Stimulated activated CD8-positive, alpha-beta memory T cell treated with anti-CD3 and anti-CD28 coated beads, Interleukin-7, amount 100 ng/mL, for 24 hours (primary cell): ENCODE measurements at places on chromosomes 16 and 17.

GRCh38 chr17:67833946-67834631 lies 8.8 kb downstream of the BPTF start:
- DNase-seq = no peak

- no peak for DNase-seq
Measured at GRCh38 chr17:72125226-72125651, 4.4 kb downstream of the SOX9 start.

DNA sequence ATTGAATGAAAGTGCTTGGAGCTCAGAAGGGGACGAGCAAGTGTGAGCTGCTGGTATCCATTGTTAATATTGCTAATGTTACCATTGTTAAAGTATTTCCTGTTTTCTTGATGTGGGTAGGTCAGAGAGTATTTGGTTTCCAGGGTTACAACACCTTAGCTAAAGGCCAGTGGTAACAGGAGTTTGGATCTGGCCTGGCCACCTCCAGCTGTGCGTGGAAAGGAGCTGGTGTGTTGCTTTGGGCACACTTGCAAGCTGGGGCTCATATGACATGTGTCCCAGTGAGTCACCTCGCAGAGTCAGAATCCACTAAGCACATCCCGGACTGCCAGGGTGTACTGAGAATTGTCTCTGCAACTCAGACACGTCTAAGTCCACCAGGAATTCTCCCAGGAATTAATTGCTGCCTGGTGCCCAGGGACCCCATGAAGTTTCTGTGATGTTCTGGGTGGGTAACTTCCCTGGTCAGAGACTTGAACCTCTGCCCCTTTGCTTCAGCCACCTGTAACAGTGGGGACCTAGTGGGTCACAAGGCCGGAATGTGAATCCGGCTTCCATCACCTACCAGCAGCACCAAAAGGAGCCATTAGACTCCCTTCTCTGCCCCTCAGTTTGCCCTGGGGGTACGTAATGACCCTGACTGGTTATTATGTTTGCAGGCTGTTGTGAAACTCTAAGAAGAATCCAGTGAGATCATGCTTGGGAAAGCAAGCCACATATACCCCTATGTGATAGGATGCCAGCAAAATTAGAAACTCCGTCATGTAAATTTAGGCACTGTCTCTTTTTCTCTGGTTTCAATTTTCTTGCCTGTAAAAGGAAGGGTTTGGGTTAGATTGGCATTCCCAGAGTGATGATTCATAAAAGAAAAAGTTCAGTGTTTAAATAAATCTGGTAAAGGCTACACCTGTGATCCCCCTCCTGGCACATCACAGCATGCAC lies 12.8 kb downstream of the SLC6A2 start:
- no peak for DNase-seq

DNA sequence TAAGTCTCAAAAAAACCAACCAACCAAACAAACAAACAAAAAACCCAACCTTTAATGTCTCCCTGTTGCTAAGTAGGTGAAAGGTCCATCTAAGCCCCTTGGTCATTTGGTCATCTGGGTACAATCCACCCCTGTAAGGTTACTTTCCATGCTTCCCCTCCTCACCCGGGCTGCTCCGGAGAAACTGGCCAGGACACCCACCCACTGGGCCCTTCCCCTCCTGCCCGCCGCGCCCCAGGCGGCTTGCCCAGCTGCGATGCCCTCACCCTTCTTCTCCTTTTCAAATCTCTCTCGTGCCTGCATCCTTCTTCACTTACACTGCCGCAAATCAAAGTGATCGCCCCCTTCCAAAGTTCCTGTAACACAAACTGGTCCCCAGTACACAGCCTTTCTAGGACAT lies 2.0 kb downstream of the NTAN1 start:
- DNase-seq = no peak

GRCh38 chr16:21600031-21600773 lies 825 bp downstream of the METTL9 start:
- DNase-seq = no peak

GRCh38 chr17:38869526-38870258 lies at the start of gene LASP1:
LASP1 (plus strand) TSS chr17:38870058; CDS start chr17:38870190, 132 bp downstream.
- DNase-seq = peak; percentile 68

GRCh38 chr16:70508752-70509151 lies 14.6 kb downstream of the COG4 start:
- DNase-seq = no peak

GRCh38 chr17:47996201-47996600 lies 25.3 kb downstream of the CDK5RAP3 start:
- DNase-seq = no peak

DNA sequence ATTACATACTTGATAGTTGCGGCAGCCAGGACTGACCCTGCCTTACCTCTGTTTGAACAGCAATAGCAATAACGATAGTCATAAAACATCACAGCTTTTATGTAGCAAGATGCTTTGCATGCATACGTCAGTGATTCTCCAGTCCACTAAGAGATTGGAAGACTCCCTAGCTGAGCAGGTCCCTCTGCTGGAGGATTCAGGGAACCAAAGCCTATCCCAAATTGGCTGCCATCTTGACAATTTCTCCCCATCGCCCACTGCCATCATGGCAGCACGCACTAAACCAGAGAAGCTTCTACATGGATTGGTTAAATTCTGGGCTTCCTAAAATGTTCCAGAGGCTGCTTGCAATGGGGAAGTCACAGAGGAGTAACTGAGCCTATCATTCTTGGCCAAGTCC lies 360.6 kb upstream of the XYLT1 start:
- no peak for DNase-seq

DNA sequence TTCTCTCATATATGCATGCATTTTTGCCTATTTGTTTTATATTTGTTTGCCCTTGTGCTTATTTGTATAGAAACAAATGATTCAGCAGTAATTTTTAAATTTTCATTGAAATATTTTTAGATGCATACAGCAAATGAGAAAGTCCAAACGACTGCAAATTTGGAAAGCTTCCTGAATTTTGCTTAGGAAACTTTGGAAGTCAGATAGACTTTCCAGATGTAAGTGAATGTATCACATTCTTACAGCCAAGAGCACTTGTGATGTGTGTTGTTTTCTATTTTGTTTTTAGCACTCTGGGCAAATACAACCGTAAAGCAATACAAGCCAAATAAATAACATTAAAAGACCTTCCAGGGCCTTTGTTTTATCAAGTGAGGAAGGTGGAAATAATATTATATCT lies 680.8 kb upstream of the CDH8 start:
- no peak for DNase-seq

- no peak for DNase-seq
Measured at GRCh38 chr17:524406-524950, 171.9 kb upstream of the RPH3AL start.

DNA sequence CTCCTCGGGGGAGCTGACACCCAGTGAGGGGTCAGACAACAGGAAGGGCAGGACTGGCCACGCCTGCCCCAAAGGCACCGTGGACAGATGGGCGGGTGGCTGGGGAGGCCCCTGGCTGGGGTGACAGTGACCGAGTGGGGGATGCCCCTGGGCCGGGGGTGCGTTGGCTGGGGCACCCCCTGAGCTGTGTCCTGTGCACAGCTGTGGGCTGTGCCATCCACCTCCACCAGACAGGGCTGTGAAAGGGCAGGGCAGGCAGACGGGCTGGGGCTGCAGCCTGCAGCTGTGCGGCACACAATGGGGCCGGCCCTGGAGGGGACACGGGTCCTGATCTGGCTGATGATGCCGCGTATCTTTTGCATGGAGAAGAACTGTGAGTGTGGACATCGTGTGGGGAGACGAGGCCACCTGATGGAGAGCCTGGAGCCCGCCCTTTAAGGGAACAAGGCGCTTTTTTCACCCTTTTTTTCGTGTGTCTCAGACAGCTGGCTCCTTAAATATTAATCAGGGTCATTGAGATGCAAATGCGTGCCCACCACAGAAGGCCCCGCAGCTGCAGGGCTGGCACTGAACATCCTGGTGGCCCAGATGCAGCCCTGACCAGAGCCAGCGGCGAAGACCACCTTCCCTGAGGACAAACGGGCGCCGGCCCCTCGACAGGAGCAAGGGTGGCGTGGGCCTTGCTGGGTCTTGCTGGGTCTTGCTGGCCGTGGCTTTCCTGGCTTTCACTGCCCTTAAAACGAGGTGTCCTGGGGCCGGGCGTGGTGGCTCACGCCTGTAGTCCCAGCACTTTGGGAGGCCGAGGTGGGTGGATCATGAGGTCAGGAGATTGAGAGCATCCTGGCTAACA lies 42.4 kb upstream of the GNG13 start:
- no peak for DNase-seq

- peak; percentile 61 for DNase-seq
Measured at GRCh38 chr16:85420501-85421337, 192.4 kb upstream of the GSE1 start.

DNA sequence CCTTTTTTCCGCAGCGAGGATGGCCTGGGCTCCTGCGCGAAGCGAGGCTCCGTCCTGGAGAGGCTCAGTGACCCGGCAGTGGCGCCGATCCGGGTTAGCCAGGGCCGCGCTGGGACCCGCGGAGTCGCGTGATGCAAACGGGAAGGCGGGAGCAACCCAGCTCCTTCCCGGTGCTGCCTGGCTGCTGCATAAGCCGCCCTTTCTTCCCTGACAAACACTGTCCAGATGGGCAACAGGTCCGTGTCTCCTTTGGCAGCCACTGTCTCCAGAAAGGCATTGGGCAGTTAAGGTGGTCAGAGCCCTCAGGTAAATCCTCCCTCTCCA lies 21.8 kb upstream of the ZNHIT3 start:
- no peak for DNase-seq

- no peak for DNase-seq
Measured at GRCh38 chr16:20216591-20217217, 110.6 kb downstream of the GP2 start.

DNA sequence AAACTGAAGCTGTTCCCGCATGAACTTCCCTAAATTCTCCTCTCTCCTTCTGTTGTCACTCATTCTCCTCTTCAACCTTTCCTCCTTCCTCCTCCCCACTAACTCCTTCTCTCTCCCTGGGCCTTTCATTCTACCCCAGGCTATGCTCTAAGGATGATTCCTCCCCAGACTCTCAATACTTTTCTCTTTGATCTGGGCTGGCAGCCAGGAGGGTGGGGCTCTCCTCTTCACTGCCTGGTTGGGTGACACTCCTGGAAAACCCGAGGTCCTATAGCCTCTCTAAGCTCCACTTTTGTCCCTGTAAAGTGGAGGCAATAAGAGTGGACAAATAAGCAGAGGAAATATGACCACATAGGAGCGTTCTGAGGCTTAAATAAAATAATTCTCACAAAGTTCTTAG lies 46.2 kb downstream of the HSD17B2 start:
- no peak for DNase-seq

DNA sequence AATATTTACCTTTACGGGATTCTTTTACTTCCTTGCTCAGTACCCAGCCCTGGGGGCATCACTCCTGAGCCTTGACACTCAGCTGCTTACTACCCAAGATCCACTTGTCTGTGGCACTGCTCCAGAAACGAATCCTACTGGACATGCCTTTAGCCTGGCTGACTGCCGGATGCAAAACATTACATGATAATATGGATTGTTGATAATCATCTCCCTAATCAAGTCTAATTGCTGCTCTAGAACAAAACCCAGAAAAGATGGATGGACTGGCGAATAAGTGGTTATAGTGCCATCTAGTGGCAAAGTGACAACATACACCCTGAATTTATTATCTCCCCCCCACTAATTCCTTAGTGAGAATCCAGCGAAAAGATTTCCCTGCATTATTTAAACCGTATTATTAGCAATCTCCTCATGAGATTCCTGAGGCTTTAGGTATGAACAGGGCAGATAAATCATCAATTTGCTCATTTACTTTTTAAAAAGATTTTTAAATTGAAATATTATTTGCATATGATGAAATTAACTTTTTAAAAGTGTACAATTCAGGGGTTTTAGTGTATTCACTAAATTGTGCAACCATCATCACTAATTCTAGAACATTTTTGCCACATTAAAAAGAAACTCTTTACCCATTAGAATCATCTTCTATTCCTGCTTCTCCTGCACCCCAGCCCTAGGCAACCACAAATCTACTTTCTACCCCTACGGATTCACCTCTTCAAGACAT lies 61.6 kb downstream of the RGS9 start:
- DNase-seq = no peak

DNA sequence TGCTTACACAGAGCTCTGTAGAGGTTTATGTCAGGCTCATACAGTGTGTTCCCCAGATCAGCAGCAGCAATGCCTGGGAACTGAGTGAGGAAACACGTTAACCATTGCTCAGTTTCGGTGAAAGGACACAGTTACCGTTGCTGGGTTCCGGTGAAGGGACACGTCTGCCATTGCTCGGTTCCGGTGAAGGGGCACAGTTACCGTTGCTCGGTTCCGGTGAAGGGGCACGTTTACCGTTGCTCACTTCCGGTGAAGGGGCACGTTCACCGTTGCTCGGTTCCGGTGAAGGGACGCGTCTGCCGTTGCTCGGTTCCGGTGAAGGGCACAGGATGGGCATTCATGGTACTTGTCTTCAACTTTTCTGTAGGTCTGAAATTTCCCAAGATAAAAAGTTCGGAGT lies 81.7 kb downstream of the MRM3 start:
- DNase-seq = no peak

- DNase-seq = no peak
Measured at GRCh38 chr16:11402051-11402744, 56.9 kb downstream of the RMI2 start.
